IPS-NIHi11 (cell line): ENCODE measurements at places on chromosomes 11 and 22.

GRCh38 chr11:123184531-123184930, 10.5 kb downstream of the CLMP start:
- DNase-seq, result no peak

DNA sequence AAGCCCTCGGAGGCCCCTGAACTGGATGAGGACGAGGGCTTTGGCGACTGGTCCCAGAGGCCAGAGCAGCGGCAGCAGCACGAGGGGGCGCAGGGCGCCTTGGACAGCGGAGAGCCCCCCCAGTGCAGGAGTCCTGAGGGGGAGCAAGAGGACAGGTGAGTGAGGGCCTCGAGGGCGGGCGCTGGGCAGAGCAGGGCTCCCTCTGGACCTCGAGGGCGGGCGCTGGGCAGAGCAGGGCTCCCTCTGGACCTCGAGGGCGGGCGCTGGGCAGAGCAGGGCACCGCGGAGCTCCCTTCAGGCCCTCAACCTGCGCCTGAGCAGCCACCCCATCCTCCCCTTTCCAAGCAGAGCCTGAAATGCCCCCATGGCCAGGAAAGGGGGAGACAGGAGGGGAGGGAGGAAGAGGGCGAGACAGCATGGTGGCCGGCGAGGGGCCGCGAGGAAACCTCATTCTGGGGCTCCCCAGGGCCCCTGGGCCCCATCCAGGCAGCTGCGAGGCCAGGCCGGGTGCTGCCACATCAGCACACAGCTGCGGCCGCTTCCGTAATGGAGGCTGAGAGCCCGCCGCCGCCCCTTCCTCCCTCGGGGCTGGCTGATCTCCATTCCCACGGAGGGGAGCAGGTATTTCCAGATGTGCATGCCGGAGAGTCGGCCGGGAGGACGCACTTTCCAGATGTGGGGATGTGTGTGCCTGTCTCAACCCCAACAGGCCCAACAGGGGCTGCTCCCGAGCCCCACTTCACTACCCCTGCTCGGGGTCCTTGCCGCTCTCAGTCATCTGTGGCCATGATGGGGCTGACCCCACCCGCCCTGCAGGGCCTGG, 10.0 kb downstream of the PRR33 start:
- peak; percentile 7 for DNase-seq

GRCh38 chr11:132206993-132207392, 836.6 kb downstream of the NTM start:
- no peak for DNase-seq

DNA sequence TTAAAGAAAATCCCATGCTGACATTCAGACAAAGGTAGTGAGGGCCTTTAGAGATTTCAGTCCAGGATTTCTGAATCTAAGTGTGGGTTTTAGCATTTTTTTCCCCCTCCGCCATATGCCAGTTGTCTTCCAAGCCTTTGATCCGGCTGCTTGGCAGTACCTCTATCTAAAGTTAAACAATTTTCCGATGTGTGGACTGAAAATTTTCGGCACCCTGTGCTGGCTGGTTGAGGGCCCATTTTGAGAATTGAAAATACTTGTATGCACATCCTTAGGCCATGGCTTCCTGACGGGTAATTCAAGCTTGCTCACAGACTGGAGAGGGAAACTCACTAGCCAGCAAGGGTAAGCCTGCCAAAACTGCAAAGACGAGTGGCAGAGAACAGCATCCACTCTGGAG, 131.9 kb upstream of the NARS2 start:
- DNase-seq, result no peak

- no peak for DNase-seq
Observed at GRCh38 chr22:43782448-43782847, 29.7 kb downstream of the EFCAB6 start.

DNA sequence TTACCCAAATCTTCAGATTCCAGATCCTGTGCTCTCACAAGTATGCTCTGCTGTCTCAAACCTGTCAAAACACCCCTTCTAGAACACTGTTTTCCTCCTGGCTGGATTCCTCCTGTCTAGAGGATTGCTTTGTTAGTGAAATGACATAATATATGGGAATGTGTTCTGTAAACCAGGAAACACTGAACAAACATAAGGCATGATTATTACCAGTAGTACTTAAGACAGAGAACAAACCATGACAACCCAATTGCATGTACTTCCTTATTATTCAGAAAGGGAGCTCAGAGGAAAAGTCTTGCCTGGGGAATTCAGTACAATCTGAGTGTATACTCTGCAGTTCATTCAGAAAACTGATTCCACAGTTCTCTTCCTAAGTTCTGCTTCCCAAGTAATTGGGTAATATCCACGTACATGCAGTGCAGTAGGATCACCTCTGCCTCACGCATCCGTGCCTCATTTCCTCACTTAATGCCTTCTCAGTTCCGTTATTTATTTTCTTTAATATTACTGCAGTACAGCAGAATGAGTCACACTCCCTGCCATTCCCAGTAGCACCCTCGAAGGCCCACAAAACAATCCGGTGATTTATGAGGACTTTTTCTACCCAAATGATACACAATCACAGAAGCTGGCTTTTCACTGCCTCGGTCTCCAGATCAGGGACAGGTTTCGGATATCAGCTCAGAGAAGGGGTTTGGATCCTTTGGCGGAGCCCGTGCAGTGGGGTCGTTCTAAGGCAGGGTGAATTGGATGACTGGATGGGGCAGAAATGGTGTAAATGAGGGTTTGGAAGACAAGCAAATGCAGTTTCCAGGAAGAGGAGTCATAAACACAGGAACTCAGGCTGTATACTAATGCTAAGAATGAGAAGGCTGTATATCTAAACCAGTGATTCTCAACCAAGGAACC, 896.9 kb downstream of the KCNA4 start:
- DNase-seq, result no peak

DNA sequence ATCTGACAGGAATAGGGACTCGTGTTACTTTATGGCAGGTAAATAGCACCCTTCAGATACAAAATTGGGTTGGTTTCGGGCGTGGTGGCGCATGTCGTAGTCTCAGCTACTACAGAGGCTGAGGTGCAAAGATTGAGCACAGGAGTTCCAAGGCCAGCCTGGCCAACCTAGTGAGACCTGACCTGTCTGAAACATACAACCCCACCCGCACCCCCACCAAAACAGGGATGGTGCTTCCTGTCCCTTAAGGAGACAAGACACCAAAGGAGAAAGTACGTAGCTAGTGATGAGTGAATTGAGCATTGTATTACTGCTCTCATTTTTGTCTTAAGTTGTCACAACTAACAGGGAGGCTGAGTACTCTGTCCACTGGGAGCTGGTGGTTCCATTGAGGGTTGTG, 14.1 kb downstream of the RBM4 start:
- no peak for DNase-seq

DNA sequence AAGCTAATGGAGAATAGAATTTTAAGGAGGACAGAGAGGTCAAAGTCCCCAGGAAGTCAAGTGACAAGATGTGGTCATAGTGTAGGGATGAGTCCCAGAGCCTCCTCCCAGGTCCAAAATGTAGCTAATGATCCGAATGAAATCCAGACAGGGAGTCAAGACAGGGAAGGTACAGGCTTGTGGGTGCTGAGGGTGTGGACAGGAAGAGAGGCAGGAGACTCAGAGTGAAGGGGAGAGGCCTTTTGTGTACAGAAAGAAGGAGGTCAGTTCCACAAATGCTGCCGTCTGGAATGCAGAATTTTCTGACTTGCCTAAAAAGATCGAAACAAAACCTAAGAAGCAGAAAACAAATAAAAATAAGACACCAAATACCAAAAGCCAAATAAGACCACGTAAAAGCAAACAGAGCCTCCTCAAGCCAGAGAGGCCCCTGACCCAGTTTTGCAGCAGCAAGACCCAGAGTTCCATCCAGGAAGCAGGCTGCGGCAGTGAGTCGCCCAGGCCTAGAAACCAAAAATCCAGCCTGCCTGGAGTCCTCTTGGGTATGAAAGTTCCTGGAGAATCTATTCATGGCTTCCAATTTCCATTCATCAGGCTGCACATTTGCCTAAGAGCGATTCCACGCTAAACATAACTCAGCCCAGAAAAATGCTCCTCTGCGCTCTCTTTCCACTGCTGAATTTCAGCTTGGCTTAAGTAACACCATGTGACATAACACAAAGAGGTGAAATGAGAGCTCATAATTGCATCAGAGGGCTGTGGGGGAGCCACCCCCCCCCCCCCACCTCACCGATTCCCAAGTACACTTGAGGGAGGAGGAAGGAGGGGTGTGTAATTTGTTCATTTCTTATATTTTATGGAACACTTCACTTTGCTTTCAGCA, 71.2 kb downstream of the KIRREL3 start:
- DNase-seq, result no peak

GRCh38 chr11:122715548-122716440, 60.3 kb downstream of the UBASH3B start:
- no peak for DNase-seq

DNA sequence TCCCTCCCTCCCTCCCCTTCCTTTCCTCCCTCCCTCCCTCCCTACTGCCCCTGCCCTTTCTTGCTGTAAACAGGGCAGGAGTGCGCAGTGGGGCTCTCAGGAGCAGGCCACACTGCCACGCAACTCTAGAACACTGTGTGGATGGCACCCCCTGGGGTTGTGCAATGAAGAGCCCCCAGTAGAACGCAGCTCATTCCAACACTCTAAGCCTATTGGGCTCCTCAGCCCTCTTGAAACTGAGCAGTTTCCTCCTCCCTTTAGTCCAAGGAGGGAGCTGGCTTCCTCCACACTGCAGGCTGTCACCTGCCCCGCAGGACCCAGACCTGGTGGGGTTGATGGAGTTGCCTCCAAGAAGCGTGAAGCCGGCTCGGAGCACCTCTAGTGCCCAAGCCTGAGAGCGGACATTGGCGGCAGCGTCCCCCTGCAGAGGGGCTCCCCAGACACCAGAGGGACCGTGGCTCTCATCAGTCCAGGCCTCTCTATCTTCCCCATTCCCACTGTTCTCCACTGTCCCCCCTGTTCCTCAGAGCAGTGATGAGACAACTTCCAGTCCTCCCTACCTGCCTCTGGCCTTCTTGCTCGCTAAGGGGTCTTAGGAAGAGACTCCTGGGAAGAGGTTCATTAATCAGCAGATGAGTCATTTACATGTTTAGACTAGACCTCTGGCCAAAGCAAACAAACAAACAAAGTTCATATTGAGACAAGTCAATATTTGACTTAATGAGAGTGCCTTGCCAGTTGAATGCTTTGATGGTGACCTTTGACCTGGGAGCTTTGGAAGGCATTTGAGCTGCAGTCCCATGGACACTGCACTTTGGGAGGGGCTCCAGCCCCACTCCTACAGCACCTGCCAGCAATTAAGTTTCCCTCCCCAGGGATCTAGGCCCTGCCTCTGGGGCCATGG, 64.0 kb downstream of the RPUSD4 start:
- DNase-seq, result no peak

DNA sequence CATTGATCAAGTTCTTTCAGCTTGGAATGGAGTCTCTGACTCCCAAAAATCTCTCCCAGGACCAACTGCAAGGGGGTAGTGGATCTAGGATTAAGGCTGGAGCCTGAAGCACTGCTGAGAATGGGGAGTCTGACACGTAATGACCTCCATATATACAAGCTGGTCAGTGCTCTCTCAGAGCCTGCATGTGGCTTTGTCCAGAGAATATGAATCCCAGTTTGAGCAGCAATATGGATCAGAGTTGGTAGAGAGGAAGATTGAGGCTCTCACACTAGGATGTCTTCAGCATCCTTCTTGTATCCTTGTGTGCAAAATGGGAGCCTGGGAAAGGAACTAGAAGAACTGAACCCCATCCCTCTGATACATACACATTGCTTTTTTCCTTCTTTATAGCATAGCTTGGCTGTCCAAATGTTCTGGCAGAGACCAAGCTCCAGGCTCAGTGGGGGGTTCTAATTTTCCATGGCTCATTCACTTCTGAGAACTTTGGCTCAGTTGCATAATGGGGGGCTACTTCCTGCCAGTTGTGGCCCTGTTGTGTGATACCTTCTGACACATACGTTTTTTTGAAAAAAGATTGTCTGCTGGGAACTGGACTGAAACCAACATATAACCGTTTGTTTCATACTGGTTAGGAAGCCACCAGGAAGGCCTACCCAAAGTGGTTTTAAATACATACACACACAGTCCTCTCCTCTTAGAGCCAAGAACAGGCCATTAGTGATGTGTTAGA, 138.2 kb downstream of the ETS1 start:
- DNase-seq, result no peak

DNA sequence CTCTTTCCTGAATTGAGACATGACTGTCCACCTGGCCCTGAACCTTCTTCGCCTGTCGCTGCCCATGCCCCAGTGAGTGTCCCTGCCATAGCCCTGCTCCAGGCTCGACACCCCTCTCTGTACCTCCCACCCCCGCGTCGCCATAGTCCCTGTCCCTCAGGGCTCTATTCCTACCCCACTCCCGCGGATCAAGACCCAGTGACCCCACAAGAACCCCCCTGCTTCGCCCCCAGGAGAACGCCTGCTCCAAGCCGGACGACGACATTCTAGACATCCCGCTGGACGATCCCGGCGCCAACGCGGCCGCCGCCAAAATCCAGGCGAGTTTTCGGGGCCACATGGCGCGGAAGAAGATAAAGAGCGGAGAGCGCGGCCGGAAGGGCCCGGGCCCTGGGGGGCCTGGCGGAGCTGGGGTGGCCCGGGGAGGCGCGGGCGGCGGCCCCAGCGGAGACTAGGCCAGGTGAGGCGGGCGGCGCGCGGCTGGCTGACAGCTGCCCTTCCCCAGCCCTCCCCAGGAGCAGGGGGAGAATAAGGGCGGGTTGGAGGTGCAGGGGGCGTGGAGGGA, 5.6 kb downstream of the NRGN start:
- no peak for DNase-seq

DNA sequence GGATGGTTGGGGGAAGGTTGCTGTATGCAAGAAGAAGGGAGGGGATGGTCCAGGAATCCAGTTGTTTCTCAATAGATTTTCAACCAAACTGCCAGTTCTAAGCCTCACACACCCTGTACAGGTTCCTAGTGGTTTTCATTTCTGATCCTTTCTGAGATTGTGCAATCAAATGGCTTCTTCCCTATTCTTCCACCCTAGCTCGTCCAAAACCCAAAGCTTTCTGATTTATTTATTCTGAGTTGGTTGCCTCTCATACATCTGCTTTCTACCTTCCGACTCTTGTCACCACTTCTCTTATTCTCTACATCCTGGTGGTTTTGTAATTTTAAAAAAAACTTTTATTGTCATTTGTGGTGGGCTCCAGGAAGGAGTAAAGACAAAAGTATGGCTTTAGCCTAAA, 12.6 kb downstream of the OR5A2 start:
- DNase-seq, result no peak
